ENCODE measurements at places on chromosomes 2 and 18.

- DNase-seq = peak; percentile 89
Observed at GRCh38 chr2:126971481-126972278, 73.0 kb downstream of the TEX51 start.

GRCh38 chr18:62331581-62332356, 6.7 kb downstream of the TNFRSF11A start:
- DNase-seq = no peak

GRCh38 chr2:181613241-181613640, 43.7 kb downstream of the CERKL start:
- DNase-seq = no peak

DNA sequence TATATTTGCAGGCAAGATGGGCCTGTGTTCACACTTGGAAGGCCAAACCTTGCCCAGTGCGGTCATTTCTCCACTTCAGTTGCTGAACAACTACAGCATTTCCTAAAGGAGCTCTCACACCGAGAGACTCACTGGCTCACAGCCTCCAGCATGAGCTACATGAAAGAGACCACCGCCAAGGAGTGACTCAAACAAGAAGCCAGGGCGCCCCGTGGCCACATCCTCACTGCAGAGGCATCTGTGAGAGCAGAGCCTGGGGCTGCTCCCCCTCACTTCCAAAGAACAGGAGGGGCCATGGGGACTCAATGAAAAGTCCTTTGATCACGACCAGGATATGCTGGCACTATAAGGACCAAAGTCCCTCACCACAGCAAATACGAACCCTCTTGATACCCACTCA, 50.0 kb downstream of the TMEM163 start:
- DNase-seq = no peak

- no peak for DNase-seq
Observed at GRCh38 chr2:73704285-73704684, 32.9 kb downstream of the TPRKB start.

GRCh38 chr2:169095621-169096105, 26.3 kb downstream of the DHRS9 start:
- no peak for DNase-seq

DNA sequence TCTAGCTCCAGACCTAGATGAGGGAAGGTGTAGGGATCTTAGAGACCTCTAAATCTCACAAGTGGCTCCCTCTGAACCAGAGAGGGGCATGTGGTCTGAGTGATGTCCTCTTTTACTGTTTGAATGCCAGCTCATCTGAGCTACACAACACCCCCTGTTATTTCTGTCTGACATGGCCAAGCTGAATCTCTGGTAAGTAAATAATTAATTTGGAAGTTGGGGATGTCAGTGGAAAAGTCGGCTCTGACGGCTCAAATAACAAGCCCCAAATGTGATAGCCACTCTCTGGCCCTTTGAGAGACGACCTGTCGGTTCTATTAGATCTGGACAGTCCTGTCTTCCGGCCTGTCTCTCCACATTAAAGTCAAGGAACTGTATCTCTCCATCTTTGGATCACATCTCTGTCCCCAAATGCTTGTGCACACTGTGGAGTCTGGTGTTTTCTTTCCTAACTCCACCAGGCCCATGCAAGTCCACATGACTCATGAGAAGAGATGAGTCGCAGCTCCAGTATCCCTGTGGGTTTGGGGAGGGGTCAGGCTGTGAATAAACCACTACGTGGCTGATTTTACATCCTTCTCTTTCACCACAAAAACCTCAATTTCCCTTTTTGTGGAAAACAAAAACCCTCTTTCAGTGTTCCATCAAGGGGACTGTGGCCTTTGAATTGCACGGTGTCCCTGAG, 52.5 kb downstream of the SETBP1 start:
- no peak for DNase-seq

GRCh38 chr2:156908825-156909224, 348.7 kb upstream of the GALNT5 start:
- DNase-seq = no peak

- DNase-seq = no peak
Observed at GRCh38 chr2:46167406-46167805, 129.8 kb upstream of the EPAS1 start.

DNA sequence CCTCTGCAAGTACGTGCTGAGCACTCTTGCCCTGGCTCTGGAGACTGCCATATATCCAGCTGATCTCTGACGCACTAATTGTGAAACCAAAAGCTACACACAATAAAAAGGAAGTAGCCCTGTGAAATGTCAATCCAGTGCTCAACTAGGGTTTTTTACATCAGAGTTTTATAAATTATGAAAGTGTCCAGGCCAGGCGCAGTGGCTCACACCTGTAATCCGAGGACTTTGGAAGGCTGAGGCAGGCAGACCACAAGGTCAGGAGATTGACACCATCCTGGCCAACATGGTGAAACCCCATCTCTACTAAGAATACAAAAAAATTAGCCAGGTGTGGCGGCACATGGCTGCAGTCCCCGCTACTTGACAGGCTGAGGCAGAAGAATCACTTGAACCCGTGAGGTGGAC, 24.5 kb upstream of the PEX13 start:
- no peak for DNase-seq

DNA sequence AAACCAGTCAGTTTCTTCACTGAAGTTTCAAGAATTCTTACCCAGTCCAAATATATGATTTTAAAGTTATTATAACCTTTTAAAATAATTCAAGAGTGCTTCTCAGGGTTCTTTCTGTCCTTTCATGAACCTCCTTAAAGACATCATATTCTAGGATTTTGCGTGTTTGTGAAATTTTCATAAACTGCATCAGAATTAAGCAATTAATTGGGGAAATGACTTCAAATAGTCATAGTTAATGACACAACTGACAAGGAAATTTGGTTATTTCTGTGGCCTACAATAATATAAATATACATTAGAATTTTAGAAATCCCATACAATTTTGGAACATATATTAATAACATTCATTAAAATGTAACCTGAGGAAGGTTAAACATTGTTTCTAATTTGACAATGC, 10.5 kb downstream of the CYP27A1 start:
- DNase-seq = no peak

DNA sequence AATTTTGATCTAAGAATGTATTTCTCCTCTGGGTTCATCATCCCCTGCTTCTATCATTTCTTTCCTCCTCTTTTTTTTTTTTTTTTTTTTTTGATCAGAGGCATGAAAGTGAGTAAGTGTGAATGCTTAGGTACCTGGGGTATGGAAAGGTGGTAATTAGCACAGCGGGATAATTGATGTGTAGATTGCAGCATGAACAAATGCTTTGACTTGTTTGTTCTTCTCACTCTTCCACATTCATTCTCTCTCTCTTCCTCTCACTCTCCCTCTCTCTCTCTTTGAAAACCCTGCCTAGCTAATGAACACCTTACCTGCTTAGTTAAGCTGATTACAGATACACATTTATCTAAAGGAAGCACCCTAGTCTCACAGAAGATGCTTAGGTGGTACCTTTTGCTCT, 74.7 kb downstream of the ZEB2 start:
- no peak for DNase-seq

- DNase-seq = no peak
Observed at GRCh38 chr2:205733648-205734047, 51.3 kb downstream of the NRP2 start.

DNA sequence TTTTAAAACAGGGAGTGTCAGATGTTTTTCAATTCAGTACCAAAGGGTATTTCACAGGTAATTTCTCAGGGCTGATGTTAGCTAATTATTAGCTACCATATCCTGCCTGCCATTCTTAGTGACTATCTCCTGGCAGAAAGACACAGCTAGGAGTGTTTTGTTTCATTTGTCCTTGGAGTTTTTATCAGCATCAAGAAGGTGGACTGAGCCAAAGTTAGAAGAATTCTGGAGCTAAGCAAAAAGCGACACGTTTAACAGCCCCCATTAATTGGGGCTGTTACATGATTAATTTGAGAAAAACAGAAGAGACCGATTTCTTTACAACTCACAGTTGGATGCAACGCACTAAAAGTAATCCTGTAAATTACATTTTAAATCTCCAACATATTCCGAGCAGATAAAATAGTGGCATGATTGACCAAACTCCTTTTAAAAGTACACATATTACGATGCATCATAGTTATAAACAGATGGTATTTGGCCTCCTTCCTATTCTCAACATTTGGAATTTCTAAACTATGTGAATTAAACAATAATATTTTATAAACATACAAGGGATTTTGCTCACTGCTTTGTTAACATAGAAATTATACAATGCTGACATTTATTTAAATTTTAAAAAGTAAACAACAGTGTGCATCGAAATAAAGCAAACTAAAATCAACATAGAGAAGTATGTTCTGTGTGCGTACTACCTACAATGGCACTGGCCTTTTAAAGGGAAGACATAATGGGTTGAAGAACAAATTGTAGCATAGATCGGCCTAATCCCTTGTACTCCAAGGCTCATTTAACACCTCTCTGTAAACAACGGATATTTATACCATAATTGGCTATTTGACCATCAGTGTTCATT, 585.1 kb downstream of the ZEB2 start:
- no peak for DNase-seq

DNA sequence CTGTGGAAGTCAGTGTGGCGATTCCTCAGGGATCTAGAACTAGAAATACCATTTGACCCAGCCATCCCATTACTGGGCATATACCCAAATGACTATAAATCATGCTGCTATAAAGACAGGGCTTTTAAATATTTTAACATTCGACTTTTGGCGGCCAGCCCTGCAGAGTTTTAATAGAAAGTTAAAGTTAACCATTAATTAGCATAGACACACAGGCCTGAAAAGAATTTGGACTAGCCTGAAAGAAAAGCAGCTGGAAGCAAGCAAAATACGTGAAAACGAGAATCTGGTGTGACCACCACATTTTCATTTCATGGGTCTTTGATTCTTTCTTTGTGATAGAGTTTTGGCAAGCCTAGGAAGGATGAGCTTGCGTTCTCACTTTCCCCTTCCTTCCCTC, 184.0 kb downstream of the SCG2 start:
- no peak for DNase-seq

Measured in GM12891 (cell line).